Posterior cingulate gyrus (tissue), 11 donors: ENCODE measurements at places on chromosomes 4 and X.

GRCh38 chrX:5672099-5672498, 556.6 kb downstream of the NLGN4X start:
- no peak for DNase-seq

DNA sequence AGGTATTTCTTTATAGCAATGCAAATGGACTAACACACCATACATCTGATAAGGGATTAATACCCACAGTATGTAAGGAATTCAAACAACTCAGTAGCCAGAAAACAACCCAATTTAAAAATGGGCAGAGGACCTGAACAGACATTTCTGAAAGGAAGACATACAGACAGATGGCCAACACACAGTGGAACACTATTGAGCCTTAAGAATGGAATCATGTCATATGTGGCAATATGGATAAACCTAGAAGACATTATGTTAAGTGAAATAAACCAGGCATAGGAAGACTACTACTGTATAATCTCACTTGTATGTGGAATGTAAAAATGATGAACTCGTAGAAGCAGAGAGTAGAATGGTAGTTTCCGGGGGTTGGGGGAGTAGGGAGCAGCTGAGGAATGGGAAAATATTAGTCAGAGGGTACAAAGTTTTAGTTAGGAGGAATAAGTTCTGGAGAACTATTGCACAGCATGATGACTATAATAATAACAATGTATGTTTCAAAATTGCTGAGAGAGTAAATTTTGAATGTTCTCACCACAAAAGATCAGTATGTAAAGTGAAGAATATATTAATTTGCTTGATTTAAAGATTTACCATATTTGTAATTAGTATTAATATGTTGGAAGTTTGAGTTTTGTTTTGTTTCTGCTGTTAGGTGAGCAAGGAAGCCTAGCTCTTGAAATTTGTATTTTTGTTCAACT, 25.2 kb downstream of the WDR44 start:
- no peak for DNase-seq

DNA sequence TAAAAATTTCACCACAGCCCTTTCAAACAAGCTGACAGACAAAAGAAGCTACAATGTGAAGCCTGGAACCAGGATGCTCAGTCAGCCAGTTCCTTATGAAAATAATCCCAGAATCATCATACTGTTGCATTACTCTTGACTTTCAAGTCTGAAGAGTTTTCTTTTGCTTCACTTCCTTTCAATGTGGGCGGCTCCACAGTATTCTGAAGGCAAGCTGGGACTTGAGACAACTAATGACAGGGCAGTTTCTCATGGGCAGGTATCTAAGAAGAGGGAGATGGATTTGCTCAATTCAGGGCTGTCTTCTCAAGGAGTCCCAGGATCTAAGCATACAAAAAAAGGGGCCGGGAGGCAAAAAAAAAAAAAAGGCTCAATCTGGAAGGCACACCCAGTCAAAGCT, 173.4 kb downstream of the PAPSS1 start:
- no peak for DNase-seq

DNA sequence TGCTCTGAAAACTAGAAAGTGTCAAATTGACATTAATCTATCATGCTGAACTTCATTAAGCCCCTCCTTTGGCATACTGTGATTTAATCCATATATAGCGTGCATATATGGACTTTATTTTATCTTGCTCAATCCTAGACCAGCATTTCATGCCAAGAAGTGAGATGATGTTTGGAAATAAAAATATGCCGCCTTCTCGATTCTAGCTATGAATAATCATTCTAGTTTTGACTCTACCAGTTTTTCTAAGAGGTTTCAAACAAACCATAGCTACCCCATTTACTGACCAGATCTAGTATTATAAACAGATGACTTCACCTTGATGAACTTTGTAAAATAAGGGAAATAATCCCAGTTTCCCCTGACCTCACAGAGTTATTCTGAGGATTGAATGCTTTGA, 95.0 kb downstream of the ARX start:
- no peak for DNase-seq

- peak; percentile 39 for DNase-seq
These were observed 126.6 kb downstream of the ASB9 start for GRCh38 chrX:15143050-15143824.

DNA sequence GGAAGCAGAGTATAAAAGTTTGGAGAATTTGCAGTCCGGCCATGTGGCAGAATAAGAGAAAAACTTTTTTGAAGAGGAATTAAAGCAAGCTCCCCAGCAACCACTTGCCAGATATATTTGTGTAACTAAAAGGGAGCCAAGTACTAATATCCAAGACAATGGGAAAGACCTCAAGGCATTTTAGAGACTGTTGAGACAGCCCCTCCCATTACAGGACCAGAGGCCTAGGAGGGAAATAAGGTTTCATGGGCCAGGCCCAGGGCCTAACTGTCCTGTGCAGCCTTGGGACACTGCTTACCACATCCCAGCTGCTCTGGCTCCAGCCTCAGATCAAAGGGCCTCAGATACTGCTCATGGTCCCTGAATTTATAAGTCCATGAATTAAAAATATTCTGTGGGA, 659.4 kb downstream of the PCDH19 start:
- no peak for DNase-seq

- no peak for DNase-seq
These were observed 41.0 kb downstream of the BEX3 start for GRCh38 chrX:103417370-103417769.

DNA sequence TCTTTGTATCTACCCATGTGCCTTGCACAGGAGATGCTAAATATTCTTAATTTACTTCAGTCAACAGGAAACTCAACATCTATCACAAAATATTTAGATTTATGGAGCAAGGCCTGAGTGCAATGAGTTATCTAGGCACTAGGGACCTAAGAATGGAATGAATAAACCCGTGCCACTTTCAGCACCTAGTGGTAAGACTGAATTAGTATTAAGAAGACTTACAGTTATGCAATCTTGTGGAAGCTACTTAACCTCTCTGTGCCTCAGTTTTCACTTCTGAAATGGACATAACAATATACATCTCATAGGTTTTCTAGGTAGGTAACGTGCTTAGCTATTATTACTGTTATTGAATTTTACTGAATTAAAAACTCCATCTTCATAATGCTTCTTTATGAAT, 144.6 kb upstream of the MAP3K15 start:
- DNase-seq: no peak

GRCh38 chrX:56313308-56313707, 81.2 kb downstream of the KLF8 start:
- DNase-seq: no peak

GRCh38 chr4:74433541-74434172, 11.3 kb upstream of the AREG start:
- DNase-seq: no peak
